ENCODE measurements at places on chromosomes 2 and 18.

- no peak for DNase-seq
Observed at GRCh38 chr2:50290718-50291117, 741.2 kb downstream of the NRXN1 start.

GRCh38 chr2:59232394-59233165 is 991.5 kb upstream of the FANCL start:
- no peak for DNase-seq

- no peak for DNase-seq
Observed at GRCh38 chr2:3340144-3340543, 37.5 kb downstream of the EIPR1 start.

DNA sequence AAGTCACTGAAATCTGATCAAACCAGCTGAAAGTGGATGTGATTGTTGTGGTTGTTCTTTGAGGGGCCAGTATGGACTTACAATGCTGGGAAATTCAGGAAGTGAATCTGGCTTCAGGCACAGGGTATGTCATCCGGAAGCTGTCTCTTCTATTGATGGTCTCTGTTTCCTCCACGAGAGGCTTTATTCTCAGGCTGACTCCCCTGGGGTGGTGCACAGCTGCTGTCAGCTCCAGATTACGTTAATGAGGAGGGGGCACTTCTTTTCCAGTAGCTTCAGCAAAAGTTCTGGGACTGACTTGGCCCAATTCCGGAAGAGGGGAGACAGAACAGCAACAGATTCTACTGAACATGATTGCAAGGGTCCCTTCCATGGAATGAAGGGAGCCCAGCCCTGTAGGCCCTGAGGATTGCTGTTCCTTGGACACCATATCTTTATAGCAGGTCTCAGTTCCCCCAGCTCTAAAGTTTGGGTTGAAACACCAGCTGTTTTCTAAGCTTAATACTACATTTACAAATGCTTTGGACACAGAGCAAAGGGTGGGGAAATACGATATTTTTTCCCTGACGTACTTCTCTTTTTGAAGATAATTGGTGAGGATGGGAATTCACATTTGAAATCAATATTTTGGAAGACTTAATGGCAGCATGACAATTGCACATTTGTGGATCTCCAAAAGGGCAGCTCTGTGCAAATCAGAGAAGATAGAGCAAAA is 400.9 kb downstream of the TSN start:
- no peak for DNase-seq

DNA sequence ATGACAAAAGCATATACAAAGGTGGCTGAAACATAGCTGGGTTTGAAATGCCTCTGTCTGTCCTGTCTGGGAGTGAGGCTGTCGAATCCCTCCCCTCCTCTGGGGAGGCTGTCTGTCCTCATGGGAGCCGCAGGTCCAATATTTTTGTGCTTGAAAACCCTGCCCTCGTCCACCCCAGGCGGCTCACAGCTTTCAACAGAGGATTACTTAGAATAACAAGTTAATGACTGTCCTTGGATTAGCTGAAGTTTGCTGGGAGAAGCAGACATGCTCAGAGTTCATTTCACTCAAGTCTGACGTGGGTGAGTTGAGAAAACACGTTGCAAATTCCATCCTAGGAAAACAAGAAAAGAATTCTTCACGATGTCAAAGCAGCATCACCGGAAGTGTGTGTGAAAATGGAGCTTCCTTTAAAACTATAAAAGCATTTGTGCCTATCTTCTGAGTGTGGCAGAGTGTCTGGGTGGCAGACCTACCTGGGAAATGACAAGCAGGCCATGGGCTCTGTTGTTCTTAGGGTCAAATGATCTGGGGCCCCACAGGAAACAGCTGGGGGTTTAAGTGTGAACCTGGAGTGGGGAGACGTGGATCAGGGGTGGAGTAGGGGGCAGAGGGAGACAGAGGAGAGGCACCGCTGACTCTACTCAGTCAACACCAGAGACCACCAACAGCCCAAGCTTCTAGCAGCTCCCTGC is 77.1 kb downstream of the DDX1 start:
- DNase-seq: no peak

DNA sequence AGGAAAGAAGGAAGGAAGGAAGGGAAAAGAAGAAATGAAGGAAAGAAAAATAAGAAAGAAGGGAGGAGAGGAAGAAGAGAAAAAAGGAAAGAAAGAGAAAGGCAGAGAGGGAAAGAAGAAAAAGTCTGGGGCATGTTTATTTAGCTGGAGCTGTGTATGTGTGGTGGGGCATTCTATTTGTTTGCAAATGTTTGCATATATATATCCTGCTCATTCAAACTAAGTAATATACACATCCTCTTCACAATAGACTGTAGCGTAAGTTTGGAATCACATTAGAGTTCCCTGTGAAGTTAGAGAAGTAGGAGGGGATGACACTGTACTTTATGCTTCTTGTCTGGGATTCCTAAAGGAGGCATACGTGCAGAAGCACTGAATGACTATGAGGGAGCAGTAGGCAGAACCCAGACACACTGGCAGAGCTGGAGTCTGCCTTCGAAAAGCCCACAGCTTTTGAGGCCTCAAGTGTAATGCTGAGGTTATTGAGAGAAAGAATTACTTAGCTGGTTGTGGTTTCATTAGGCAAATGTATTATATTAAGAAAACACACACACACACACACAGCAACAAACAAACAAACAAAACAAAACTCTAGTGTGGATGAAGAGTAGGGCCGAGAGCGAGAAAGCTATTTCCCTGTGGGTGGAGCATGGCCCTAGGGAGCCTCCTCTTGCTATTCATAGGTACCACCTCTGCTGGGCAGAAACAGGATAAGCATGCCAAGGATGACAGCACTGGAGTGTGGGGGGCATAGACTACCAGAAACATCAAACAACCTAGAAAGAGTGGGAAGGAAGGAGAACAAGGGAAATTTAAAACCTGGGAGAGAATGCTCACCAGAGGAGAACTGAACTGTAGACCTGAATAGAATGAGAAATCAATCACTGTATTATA is 905.1 kb upstream of the NXPH2 start:
- no peak for DNase-seq

GRCh38 chr2:235573331-235574221 is 79.7 kb downstream of the AGAP1 start:
- no peak for DNase-seq

GRCh38 chr2:235054919-235055318 is 103.1 kb downstream of the SH3BP4 start:
- DNase-seq: no peak

- DNase-seq: no peak
Observed at GRCh38 chr2:37619959-37620300, 51.5 kb downstream of the CDC42EP3 start.

GRCh38 chr2:28327956-28328922 is 64.4 kb upstream of the FOSL2 start:
- no peak for DNase-seq

- DNase-seq: no peak
Observed at GRCh38 chr2:112304298-112304941, 29.0 kb downstream of the ZC3H6 start.

DNA sequence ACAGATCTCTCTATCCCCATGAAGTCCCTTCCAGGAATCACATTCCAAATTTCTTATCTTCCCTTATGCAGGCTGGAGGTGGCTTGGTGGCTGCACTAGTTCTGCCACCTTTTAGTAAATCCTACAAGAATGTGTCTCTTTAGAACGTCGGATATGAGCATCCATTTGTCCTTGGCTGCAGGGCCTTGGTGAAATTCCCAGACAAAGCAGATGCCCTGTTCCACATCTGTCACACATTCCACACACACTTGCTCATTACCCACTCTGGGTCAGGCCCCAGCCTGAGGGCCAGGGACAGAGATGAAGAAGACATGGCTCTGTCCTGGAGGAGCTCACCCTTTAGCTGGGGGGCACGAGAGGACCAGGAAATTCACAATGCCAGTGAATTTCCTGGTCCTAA is 31.2 kb upstream of the GPR17 start:
- DNase-seq: no peak

- DNase-seq: no peak
Observed at GRCh38 chr2:101560780-101561315, 85.9 kb upstream of the RFX8 start.

- no peak for DNase-seq
Observed at GRCh38 chr2:45443012-45443411, 168.1 kb downstream of the SRBD1 start.

GRCh38 chr2:215983581-215984351 is 29.6 kb downstream of the MREG start:
- DNase-seq: no peak

- no peak for DNase-seq
Observed at GRCh38 chr2:20439193-20439475, 7.7 kb upstream of the RHOB start.

DNA sequence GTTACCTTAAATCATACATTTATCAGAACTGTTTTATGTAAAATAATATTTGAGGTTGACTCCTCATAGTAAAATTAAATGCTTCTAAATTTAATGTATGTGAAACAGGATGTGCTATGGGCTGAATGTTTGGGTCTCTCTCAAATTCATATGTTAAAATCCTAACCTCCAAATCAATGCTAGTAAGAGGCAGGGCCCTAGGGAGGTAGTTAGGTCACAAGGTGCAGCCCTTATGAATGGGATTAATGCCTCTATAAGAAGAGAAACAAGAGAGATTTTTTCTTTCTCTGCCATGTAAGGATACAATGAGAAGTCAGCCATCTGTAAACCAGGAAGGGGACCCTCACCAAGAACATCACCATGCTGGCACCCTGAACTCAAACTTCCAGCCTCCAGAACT is 67.2 kb upstream of the ETAA1 start:
- DNase-seq: no peak

DNA sequence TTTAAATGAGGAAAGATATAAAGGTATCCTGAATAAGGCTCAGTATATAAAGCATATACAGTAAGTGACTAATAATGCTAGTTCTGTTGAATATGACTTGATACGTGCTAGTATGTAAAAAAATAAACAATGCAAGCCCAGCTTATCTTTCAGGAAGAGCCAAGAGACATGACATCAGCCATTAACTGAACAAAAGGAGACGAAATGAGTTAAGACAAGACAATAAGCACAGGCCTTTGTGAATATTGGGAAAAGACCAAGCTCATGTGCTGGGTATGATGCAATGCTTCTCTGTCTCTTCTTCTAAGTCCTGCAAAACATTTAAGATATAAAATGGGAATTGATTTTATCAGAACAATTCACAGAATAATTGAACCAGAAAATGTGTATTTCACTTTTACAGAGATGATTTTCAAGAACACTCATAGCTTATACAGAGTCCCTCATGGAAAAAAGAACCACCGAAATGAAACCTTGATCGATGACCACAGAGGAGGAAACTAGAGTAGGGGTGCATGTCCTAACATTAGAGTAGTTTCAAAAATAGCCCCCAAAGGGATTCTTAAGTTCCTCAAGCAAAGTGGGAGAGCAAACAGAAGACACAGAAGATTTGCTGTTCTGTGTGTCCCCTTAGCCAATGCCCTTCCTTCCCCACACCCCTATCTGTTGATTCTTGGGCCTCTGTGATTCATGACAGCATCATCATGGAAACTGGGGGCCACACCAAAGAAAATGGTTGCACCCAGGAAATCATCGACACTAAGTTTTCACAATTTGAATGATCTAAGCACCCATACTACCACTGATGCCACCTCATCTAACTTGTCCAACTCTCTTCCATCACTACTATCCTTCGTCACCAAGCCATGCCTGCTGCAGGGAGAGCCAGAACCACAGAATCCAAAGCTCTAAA is 68.0 kb upstream of the CRIM1 start:
- DNase-seq: no peak

DNA sequence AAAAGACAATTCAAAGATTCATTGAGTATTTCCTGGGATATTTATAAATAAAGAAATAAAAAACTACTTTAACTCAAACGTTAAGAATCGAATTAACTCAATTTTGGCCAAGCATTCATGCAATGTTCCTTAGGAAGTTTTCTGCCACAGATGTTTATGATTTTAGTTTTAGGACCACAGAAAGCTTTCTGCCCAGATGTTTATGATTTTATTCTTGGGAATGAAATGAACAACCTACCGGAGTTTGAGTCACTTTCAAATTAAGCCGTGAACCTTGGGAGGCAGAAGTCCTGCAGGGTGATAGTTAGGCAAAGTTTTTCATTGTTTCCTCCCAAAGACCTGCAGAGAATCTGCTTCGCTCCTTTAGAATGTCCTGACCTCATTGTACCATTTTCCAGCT is 34.7 kb upstream of the MBP start:
- DNase-seq: no peak

DNA sequence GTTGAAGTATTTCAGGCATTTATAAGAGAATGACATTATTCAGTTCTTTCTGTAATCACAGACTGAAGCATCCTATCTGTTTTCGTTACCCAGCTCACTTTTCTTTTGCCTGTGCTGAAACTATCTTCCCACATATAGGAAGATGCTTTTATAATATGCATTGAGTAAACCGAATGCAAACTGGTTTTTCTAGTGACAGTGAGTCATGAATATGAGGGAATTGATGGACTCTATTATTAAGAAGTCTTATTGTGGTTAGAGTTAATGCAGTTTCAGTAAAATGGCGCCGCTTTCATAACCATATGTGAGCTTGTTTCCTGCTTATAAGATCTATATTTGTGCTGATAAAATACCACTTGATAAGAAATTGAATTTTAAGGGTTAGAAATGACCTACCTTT is 59.2 kb downstream of the ACVR2A start:
- DNase-seq: no peak

- DNase-seq: no peak
Observed at GRCh38 chr2:148746973-148747372, 102.4 kb downstream of the EPC2 start.

DNA sequence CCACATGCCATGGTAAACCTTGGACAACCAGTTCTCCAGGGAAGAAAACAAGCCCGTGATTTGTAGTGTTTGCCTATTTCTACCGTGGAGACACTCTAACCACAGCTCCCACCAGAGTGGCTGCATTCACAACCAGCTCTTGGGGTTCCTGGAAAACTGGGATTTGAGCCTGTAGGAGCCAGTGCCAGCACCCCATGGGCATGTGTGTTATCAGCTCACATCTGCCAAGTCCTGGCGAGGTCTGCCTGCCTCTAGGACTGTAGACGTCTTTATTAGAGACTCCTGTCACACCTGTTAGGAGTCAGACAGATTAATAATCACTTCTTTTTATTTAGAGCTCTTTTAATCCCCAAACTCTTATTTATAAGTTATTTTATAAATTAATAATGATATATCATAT is 41.0 kb downstream of the INPP5D start:
- no peak for DNase-seq

GRCh38 chr2:219002395-219003266 is 9.4 kb upstream of the CRYBA2 start:
- DNase-seq: no peak

DNA sequence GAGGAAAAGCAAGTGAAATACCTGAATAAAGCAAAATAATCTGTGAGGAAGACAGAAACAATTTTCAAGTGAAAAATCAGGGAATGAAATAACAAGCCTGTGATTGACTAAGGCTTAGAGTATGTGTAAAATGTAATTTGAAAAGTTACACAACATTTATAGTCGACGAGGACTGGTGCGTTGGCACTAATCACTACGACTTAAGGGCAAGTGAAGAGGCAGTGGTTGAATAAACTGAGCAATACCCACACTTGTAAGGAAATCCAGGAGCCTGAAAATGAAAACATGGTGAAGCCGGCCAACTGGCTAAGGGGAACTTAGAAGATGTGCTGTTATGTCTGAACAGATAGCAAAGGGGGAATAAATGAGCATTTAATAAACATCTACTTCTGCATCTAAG is 13.4 kb downstream of the DOK1 start:
- DNase-seq: no peak

GRCh38 chr2:156110890-156111289 is 221.6 kb downstream of the NR4A2 start:
- no peak for DNase-seq

All from activated CD8-positive, alpha-beta memory T cell treated with anti-CD3 and anti-CD28 coated beads for 4 hours (primary cell).